ENCODE measurements at places on chromosomes 5 and 9. TPM values are rescaled to one million over a fixed set of nuclear protein-coding genes. Genes with fewer than 3 reads are reported as not detected.

The CBY3 gene
- total RNA-seq, result 1.6 TPM

The ARID3C gene
- not detected for total RNA-seq

The HMCN2 gene
- total RNA-seq, result 8.6 TPM

The PIP5KL1 gene
- 11.6 TPM for total RNA-seq

The DBH gene
- total RNA-seq, result not detected

The PCDH1 gene
- total RNA-seq, result 131 TPM

The PARP8 gene
- 34.0 TPM for total RNA-seq

The PCAT7 gene
- total RNA-seq, result 4.0 TPM

The SYNPO gene
- total RNA-seq, result 1.7 TPM

The HMHB1 gene
- total RNA-seq, result not detected

The MZB1 gene
- 0.31 TPM for total RNA-seq

GRCh38 chr9:20593537-20593936 lies 28.8 kb downstream of the MLLT3 start:
- no peak for DNase-seq

GRCh38 chr9:129483415-129484351 lies 137.2 kb downstream of the C9orf50 start:
- no peak for DNase-seq

GRCh38 chr5:122701640-122702523 lies 73.0 kb upstream of the SNX2 start:
- no peak for DNase-seq

- no peak for DNase-seq
Observed at GRCh38 chr9:91765296-91765695, 184.7 kb downstream of the ROR2 start.

DNA sequence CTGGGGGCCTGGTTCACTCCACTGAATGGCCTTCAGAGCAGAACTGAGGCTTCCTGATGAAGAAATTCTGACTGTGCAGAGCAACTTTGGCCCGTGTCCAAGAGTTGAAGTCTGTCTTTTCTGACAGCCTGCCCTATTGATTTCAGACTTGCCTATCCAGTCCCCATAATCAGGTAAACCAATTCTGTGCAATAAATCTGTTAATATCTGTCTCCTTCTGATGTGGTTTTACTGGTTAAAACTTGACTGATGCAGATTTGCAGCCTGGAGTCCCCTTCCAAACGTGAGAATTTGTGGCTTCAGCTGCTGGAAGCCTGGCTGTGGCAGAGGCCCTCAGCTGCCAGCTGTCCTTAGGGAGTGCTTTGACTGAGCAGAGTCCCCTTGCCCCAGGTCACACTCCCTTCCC lies 283.9 kb upstream of the ANKRD55 start:
- DNase-seq, result no peak

DNA sequence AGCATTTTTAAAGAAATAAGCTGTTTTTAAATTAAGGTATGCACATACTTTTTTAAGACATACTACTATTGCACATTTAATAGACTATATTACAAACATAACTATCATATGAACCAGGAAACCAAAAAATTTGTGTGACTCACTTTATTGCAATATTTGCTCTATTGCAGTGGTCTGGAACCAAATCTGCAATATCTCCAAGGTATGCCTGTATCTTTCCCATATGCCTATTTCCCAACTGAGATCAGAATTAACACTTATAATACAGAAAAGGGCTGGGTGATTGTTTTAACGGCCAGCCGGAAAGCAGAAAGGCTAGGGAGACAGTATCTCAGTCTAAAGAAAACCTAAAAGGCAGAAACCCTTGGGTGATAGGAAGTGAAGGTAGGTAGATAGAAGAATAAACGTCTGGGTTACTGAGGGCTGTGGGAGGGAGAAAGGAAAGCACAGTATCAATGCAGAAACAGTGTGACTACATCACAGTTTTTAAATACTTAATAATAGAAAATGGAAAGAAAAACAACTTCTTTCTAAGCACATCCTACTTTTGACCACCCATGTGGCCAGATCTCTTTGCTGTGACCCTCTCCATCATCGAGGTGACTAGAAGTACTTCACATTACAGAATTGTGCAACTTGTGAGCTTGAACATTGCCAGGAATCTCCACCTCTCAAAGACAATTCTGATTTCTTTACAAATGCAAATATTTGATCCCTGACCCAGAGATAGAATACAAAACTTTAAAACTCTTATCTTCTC lies 126.4 kb downstream of the LPAR1 start:
- no peak for DNase-seq

DNA sequence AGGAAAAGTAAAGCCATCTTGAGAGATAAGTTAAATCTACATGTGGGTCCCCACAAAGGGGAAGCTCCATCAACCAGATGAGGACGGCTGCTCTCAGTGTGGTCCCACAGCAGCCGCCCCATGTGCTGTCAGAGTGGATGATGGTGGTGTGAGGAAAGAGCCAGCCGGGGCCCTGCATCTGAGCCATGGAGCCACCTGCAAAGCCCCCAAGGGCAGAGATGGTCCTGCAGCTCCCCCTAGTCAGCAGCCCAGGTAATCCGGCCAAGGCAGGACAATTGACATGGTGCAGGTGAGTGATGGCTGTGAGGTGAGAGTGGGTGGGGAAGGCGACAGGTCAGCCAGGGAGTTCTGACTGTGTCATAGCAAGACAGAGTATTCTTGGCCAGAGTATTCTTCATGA lies 458.8 kb downstream of the ICE1 start:
- DNase-seq, result peak; percentile 81

GRCh38 chr5:34959323-34959722 lies 30.0 kb downstream of the DNAJC21 start:
- no peak for DNase-seq

DNA sequence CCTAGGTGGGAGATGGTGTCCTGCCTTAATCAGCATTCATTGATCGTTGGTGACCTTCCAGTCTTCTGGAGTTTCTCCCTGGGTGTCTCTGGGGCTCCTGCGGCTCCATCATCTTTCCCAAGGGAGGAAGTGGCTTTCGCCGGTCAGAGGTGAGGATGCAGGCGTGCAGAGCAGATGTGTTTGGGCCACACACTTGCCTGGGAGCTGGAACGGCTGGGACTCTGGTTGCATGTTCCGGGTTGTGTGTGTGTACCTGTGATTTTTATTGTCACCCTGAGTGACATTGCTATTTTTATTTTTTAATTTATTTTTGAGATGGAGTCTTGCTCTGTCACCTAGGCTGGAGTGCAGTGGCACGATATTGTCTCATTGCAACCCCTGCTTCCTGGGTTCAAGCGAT lies 9.6 kb downstream of the HMCN2 start:
- DNase-seq, result no peak

DNA sequence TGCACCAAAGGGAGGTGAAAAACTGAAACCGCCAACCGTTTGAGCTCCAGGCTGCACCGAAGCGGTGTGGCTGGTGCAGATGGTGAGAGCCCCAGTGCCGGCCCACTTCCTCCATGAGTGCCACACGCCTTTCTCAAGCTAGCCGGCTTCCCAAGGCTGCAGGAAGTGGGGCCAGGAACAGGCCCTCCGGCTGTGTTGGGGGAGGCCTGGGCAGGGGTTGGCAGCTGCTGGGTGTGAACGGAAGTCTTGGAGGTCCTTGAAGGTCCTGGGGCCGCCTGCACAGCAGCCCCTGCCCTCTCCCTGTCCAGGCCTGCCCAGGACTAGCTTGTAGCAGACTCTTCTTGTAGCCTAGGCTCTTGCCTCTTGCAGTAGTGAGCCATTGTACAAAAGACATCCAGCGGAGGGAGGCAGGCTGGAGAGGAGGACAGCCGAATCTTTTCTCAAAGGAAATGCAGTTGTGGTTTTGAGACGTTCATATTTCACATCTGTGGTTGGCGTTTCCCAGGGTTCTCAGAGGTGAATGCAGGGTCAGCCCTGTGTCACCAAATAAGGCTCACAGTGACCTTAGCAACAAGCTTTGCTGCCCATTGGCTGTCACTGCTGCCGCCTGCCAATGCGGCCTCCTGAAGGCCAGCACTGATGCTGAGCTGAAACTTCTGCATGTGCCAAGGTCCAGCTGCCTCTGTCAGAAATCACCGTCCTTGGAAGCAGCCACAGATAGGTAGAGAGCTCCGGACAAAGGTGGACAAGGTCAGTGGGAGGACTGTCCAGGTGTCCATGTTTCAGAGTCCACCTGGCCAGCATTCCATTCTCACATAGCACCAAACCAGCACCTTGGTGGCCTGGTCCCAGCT lies 23.9 kb downstream of the IRF1 start:
- no peak for DNase-seq

GRCh38 chr5:59506285-59506877 lies 387.1 kb downstream of the PDE4D start:
- no peak for DNase-seq

- peak; percentile 45 for DNase-seq
Observed at GRCh38 chr5:102807878-102808502, 52.9 kb downstream of the PAM start.

DNA sequence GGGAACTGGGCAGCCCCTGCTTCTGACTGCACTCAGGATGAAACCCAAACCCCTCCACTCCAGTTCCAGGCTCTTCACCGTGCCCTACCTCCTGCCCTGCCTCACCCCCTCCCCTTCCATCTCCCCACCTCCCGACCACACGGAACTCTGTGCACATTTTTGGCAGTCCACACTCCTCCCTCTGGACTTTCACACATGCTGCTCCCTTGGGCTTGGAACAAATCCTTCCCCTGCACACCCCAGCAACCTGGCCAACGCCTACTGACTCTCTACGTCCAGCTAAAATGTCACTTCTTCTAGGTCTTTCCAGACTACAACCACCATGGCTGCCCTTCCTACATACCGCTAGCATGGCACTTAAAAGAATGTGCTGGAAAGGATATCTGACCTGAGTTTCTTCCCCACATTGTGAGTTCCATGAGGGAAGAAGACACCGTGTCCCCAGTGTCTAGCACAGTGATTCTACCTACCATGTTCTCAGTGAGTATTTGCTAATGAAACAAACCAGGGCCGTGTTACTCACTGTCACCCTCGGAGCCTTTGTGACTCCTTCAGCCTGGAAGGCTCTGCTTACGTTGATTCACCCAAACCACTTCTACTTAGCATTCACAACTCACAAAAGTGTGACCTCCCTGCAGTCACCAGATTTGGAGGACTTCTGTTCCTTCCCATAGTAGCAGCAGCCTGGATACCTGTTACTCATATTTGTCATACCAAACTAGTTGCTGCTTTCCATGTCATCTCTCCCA lies 18.7 kb downstream of the RETREG1 start:
- DNase-seq, result no peak

GRCh38 chr5:691817-692528 lies 1.2 kb downstream of the TPPP start:
- DNase-seq, result peak; percentile 13

GRCh38 chr9:89619019-89619418 lies 14.2 kb downstream of the GADD45G start:
- peak; percentile 77 for DNase-seq

GRCh38 chr5:75664979-75665378 lies 52.3 kb downstream of the POC5 start:
- DNase-seq, result no peak

DNA sequence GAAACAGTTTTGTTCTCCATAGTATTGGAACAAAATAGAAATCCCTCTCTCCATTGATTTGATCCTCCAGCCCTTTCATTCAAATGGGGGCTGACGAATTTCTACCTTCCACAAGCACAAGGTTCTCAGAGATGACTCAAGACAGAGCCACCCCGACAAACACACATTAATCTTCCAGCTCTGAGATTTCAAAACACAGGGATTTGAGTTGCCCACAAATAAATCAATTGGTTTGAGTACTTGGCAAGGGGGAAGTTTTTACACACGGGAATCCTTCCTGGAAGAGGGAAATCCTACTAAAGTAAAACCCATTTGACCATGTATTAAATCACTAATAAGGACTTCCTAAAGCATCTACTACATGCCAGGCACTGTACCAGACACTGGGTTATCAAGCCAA lies 5.4 kb downstream of the ADRA1B start:
- DNase-seq, result no peak

- DNase-seq, result no peak
Observed at GRCh38 chr5:171612749-171613148, 172.9 kb upstream of the SMIM23 start.

GRCh38 chr5:122773619-122774018 lies 1.3 kb upstream of the SNX2 start:
- no peak for DNase-seq

DNA sequence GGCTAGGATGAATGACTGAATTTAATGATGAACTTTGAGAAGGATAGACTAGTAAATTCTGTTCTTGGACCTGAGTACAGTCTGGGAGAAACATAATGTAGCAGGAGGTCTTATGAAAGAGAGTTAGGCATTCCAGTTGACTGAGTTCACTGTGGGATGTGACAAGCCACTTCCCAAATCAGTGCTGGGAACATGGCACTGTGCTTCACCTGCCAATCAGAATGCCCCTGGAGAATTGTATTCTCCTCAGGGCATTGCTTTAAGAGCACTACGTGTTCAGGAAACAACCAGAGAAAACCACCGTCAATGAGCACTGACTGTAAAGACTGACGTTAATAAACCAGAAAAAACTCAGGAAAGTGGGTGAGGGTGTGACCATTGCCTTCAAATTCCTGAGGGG lies 1.2 kb downstream of the CCDC107 start:
- no peak for DNase-seq

DNA sequence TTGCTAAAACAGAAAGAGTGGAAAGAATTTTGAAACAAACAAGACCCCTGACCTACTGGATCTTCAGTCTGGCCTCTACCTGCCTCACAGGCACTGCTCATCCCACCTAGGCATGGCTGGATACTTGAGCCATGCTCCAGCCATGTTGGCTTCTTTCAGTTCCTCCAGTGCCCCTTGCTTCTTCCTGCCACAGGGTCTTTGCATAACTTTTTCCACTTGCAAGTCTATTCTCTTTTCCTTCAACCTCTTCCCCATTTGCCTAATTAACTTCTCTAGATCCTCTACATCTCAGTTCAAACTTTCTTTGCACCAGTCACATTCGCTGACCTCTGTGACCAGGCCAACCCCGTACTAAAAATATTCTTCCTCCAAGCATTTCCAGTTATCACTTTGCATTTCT lies 50.4 kb downstream of the STARD4 start:
- no peak for DNase-seq

DNA sequence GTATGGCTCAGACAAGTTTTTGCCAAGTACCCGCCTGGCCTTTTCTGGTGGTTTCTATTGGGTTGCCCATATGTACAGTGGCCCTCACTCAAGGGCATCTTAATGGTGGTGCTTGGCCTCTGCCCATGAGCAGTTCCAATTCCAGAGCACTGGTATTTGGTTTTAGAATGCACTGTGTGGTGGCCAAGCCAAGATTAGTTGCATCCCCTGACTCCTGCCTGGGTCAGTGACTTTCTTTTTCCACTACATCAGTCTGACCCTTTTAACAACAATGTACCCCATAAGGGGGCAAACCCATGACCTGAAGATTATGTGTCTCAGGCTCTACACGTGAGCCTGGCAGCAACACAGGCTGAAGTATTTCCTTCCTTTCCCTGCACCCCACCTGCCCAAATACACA lies 34.2 kb downstream of the NPR3 start:
- no peak for DNase-seq

- no peak for DNase-seq
Observed at GRCh38 chr9:94903961-94904421, 177.5 kb downstream of the AOPEP start.
